Upper lobe of right lung (tissue), 1 donor: ENCODE measurements at places on chromosomes 7 and 10. TPM values are rescaled to one million over a fixed set of nuclear protein-coding genes. Genes with fewer than 3 reads are reported as not detected.

GRCh38 chr7:106134241-106134640 is 22.1 kb upstream of the SYPL1 start:
- H3K27ac ChIP-seq: no peak overlapping the region
- no peak for DNase-seq
- no peaks in the 10 kb centered on the region for H3K4me1 ChIP-seq
- no peaks in the 10 kb centered on the region for H3K36me3 ChIP-seq

Gene H2AZ2
- total RNA-seq: 131 TPM

- no peak overlapping the region for H3K27ac ChIP-seq
- H3K4me1 ChIP-seq: no peaks in the 10 kb centered on the region
- H3K27me3 ChIP-seq: no peaks in the 10 kb centered on the region
- DNase-seq: no peak
- no peaks in the 10 kb centered on the region for H3K36me3 ChIP-seq
Observed at GRCh38 chr7:51929818-51930217, 613.2 kb upstream of the COBL start.

DNA sequence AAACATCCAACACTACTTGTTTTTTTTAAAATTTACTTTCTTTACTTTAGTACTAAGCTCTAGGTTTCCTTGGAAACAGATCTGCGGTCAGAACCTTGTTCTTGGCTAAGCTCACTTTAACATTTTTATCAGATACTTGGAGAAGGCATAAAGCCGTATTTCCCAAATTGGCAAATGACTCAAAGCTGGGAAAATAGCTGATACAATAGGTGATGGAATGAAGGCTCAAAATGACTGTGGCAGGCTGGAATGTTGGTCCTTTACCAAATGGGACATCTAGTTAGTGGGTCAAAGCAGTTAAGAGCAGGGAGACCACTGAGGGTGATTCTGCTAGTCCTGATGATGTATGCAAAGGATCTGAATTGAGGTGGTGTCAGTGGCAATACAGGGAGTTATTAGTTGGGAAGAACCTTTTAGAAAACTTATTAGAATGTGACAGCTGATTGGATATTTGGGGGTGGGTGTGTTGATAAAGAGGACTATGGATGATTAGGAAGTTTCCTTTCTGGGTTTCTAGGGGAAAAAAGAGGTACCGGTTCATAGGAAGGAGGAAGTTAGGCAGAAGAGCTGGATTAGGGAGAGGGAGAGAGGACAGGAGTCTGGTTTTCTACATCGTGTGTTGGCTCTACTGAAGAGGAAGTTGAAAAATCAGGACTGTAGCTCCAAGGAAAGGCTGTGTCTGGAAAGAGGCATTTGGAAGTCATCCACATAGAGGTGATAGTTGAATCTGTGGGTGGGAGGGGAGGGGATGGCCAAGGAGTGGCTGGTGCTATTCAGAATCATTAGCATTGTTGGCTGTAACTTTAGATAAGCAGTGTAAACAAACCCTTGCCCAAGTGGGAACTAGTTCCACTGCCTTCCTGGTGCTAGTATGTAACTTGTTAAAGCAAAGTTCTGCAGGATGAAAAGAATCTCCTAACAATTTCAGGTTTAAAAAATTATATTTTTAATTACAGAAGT is 13.1 kb downstream of the PLCE1 start:
- DNase-seq: no peak
- no peak overlapping the region for H3K4me3 ChIP-seq
- H3K36me3 ChIP-seq: no peaks in the 10 kb centered on the region
- peaks cover 11% of the 10 kb centered on the region for H3K4me1 ChIP-seq

DNA sequence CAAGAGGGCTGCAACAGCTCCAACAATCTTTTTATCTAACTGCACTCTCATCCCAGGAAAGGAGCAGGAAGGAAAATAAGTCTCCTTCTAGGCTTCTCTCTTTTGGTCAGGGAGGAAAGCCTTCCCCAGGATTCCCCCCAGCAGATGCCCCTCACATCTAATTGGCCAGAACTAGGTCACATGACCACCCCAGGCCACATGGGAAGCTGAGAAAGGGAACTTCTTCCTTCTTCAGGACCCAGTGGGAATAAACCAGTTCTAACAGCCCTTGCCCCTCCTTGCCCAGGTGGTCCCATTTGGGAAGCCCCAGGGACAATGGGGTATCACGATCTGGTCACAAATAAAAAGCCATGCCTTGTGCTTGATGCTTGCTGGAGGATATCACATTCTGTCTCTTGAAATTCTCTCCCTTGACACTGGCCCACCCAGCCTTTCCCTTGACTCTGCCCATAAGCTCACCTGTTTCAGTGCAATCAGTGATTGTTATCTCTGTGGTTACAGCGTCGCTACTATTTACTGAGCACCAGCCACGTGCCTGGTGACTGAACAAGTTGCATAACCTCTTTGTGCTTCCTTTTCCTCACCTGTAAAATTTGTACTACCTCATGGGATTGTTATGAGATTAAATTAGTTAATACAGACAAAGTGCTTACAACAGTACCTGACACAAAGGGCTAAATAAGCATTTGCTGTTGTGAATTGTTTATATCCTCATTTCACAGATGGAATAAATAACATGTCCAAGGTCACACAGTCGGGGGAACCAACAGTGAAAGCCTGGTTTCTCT is 9.0 kb upstream of the TACR2 start:
- peak overlapping the region; percentile 47 for H3K27ac ChIP-seq
- H3K4me3 ChIP-seq: no peak overlapping the region
- H3K27me3 ChIP-seq: no peaks in the 10 kb centered on the region
- peaks cover 11% of the 10 kb centered on the region for H3K4me1 ChIP-seq
- no peaks in the 10 kb centered on the region for H3K36me3 ChIP-seq
- DNase-seq: no peak
